ENCODE measurements at places on chromosomes 4 and X.

- no peak for DNase-seq
Measured at GRCh38 chr4:89196056-89196674, 84.8 kb downstream of the TIGD2 start.

GRCh38 chr4:123284168-123284567, 112.4 kb upstream of the SPRY1 start:
- no peak for DNase-seq

- no peak for DNase-seq
Measured at GRCh38 chr4:172009446-172010230, 196.4 kb downstream of the GALNTL6 start.

DNA sequence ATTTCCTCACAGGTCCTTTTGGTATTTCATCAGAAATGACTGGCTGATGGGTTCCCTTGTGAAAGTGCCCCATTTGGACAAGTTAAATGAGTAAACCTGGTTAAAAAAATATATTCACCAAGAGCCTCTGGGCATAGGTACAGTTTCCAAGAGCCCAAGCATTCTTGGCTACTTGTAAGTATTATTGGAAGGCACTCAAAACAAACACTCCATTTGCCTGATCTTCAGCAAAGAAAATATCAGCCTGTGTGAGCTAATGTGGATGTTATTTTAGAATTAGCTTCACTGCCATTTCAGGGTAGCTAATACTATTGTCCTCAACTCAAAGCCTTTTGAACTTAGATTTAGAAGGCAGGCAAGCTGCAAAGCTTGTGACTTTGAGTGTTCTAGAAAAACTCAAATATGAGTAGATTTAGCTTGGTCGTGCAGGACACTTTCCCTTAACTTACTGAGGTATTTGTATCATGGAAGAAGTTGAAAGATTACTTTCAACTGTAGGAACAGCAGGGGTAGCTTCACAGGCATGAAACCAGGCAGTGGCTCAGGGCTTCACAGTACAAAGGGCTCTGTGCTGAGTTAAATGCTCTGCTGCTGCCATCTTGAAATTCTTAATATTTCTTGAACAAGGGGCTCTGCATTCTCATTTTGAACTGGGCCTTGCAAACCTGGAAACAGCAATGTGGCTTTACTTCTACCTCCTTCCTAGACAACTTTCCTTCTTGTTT, 177.2 kb downstream of the AMELX start:
- peak; percentile 20 for DNase-seq

DNA sequence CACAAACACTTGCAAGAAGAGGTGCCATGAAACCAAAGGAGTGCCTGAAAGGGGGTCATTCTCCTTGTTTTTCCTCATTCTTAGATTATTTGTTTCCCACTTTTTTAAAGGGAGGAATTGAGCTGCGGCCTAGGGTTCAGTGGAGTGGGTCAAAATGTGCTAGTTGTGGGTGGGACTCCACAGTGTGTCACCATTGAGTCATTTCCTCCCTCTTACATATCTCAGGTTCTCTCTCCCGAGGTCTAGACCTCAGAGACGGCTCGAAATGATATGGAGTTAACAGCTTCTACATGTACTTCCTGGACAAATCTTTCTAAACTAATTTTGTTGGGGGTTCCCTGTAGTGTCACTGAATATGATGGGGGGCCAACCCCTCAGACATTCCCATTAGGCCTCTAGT, 328.4 kb upstream of the SPANXN1 start:
- no peak for DNase-seq

DNA sequence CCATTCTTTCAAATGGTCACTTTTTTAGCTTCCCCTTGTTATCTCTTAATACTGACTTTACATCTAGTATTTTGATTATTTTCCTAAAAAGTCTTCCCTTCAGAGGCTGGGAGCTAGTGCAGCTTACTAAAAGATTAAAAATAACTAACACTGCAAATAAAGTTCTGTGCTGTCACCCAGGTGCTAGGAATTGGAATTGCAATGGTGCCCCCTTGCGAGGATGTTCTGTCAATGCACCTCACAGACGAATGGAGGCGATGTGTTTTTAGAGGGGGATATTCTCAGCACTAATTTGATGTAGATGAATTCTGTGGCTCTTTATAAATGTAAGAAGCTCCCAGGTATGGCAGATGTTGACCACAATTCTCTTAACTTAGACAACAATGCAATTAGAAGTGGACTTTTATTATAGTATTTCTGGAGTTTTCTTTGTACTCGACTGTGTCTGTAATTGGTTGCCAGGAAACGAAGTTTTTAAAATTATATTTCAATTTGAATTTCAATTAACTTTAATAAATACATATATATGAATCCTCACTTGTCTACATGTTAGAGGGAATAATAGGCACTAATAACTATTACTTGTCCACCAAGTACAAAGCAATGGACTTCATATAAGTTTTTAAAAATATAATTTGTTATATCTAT, 22.0 kb upstream of the SMIM31 start:
- peak; percentile 46 for DNase-seq

GRCh38 chrX:56757327-56757726, 28.3 kb downstream of the NBDY start:
- DNase-seq = no peak

DNA sequence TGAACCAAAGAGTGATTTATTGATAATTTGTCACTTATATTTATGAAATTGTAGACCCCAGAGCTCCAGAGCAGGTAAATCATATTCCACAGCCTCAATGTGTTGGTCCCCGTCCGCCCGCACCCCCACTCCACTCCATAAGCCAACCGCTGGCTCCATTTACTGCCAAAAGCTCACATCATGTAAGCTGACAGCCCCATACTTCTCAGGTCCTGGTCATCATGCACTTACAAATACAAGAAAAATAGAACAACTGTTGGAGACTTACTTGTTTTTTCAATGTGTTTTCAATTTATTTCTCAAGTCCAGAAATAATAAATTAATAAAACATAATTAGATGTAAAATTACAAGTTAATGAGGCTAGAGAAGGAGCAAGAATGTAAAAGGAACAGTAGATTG, 235.7 kb upstream of the HAND2 start:
- no peak for DNase-seq

GRCh38 chr4:70315928-70316327, 18.9 kb upstream of the CABS1 start:
- no peak for DNase-seq

- DNase-seq = peak; percentile 97
Measured at GRCh38 chr4:48269861-48270522, 354 bp upstream of the TEC start.

DNA sequence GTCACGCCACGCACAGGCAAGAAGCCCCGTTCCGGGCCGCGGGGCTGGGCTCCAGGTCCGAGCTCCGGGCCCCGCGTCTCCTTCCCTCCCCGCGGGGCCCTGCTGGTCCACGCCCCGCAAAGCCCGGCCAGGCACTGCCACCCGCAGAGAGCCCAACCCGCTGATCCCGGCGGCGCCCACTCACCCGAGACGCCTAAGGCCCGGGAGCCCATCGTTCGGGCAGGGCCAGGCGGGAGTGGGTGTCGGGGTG, 870 bp downstream of the PDZD4 start:
- DNase-seq = no peak

DNA sequence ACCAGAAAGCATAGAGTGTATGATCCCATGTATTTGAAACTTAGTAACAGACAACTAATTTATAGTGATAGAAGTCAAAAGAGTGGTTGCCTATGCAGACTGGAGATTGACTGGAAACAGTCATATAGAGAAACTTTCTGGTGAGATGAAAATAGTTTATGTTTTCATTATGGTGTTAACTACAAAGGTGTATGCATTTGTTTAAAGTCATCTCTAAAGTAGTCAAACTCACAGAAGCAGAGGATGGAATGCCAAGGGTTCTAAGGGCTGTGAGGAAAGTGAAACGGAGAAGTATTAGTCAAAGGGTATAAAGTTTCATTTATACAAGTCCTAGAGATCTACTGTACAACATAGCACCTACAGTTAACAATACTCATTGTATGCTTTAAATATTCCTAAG, 45.8 kb downstream of the ENOX2 start:
- no peak for DNase-seq

DNA sequence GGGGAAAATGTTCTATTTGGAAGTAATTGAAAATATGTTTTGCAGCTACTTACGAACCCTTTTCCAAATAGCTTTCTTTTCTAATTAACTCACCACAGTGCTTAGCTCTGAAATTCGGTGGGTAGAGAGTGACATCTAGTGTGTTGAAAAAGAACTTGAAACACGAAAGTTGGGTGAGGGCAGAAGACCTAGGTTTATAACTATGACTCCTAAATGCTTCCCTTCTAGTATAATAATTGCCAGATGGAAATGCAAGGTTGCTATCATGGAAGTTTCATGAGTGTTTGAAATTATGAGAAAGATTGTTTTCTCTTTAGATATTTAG, 77.3 kb upstream of the NOCT start:
- DNase-seq = no peak

DNA sequence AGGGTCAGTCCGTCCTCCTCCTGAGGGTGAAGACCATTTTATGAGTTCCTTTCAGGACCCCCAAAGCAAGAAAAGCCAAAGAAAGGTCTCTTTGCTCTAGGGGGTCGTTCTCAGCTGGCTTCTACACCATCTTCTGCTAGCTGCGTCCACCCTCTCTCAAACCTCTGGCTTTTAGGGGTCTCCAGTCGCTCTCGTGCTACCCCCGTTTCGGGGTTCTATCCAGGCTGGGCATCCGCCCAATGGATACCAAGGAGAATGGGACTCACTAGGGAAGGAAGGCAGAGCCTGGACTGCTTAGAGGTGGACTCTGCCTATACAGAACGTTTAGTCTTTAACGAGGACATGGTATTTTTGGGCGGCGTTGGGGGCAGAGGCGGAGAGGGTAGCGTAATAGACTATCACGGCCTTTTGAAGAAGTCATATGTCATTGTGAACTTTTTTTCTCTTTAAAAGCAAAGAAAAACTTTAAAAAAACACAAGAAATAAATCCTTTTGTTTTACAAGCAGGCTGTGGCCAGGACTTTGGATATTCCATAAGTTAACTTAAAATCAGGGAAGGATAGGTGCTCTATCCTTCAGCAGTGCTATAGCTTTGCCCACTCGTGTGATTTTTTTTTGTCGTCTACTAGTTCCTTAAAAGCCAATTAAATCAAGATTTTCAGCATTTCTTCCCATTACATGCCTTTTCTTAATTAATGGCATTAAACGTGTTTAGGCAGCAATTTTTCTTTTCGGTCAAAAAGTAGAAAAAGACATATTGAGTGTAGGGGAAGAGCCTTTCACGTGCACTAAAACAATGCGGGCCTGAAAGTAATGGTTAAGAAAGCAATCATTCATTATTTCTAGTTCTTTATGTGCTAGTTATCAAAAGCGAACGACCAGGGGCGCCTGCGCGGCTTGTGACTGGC, 7.2 kb upstream of the PITX2 start:
- DNase-seq = no peak

- DNase-seq = no peak
Measured at GRCh38 chr4:69974631-69975030, 9.1 kb upstream of the CSN2 start.

DNA sequence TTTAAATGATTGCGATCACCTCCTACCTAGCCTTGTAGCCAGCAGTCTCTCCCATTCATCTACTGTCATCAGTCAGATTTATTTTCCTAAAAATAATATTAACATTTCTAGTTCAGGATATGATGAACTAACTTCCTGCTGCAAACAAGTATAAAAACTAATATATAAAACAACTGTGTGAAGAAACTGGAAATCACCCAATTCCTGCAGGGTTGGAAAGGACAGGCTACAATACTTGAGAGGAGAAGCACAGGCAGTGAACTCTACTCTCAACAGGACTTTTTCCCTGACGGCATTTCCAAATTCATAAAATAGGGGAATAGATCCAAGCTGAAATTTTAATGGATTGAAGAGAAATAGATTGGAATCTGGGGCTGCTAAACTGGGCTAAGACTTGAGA, 14.2 kb upstream of the BBS12 start:
- no peak for DNase-seq

GRCh38 chr4:79413032-79413885, 5.2 kb upstream of the GK2 start:
- DNase-seq = no peak

- no peak for DNase-seq
Measured at GRCh38 chrX:118143578-118143977, 27.0 kb upstream of the KLHL13 start.

- no peak for DNase-seq
Measured at GRCh38 chr4:65791812-65792308, 121.6 kb upstream of the EPHA5 start.

GRCh38 chr4:74335341-74336021, 27.2 kb downstream of the EPGN start:
- no peak for DNase-seq

- DNase-seq = no peak
Measured at GRCh38 chrX:109777749-109778148, 44.7 kb upstream of the ACSL4 start.

DNA sequence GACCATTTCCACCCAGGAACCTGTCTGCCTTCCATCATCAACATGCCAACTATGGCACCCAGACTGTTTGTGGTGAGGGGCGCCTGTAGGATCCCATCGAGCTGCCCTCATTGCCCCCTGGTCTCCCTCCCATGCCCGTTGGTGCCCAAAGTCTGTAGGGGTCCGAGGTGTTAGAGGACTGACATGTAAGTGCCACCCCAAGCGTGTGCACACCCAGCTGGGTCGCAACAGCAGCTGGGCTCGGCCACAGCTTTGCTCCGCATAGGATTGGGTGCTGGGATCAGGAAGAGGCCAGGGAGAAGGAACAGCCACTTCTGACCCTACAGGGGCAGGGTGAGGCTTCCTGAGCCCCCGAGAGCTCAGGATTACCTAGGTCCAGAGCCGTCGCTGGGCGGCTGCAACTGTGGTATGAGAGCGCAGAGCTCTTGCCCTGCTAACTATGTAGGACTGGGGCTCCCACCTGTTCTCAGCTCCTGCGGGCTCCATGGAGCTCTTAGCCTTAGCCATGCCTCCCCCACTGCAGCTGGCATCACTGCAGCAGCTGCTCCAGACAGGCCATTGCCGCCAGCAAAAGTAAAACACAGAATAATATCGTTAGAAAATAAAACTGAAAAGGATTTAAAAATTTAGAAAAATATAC, 1160.3 kb downstream of the FSTL5 start:
- no peak for DNase-seq

DNA sequence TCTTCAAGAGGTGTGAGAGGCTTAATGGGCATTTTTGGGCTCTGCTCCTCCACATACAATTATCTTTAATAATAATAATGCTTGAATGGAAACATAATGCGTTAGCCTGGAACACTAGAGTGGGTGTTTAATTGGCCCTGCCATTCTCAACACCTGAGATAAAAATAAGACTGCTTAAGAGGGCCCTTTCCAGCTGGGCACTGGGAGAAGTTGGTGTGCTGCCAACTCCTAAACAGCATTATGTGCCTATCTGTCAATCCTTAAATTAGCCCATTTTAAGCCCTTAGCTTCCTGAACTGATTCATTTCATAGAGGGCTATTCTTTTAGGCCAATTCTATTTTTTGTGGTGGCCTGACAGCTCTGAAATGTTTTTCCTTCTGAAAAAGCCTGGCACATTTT, 211.1 kb upstream of the ZIC3 start:
- DNase-seq = no peak

- no peak for DNase-seq
Measured at GRCh38 chr4:89056292-89056952, 563 bp downstream of the FAM13A start.

DNA sequence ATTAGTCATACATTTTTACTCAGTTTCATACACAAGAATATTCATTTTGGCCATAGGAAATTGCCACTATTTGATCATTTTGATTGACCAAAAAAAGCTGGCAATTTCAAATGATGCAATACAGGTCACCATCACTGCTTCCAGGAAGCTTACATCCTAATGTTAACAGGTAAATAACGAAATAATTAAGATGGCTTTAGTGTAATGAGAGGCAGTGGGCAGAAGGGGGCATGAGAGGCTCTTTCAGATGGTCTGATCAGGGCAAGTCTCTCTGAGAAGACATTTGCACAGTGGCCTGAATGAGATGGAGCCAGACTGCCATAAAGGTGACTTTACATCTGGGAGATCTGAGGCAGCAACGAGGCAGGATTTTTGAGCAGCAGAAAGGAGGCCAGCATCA, 170.7 kb downstream of the SLIT2 start:
- peak; percentile 5 for DNase-seq

All from thyroid gland (tissue), 4 donors.